SK-N-MC (cell line): ENCODE measurements at places on chromosomes 3 and 15.

- no peak for DNase-seq
Measured at GRCh38 chr15:95636107-95636506, 694.4 kb upstream of the NR2F2 start.

GRCh38 chr3:13105181-13105895, 32.1 kb upstream of the IQSEC1 start:
- no peak for DNase-seq

DNA sequence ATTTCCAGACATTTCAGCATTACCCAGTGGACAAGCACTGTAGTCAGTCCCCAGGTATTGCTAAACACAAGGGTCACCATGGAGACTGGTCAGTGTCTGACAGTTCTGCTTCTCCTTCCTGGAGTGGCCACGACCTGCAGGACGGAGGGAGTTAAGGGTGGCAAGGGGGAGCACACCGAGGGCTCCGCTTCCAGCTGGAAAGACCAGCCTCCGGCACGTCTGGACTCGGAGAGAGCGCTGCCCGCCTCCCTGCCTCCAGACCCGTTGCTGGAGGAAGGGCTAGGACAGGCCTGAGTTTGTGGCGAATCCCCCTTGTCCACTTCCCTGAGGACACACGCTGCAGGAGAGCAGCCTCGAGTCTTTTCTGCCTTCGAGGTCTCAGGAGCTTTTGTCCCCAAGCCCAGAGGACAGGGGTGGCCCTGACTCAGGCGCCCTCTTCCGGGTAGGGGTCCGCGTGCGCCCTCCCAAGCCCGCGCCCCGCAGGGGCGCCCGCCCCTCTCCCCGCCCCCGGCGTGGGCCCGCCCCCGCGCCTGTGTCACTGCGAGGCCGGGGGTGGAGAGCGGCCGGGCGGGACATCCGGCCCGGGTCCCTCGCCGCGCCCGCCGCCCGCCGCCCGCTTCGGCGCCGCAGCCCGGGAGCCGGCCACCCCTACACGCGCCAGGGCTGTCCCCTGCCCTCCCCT, at the start of gene CHST14:
Gene CHST14 (plus strand): TSS at position 562 of the 682 bp plus-strand sequence. CDS start 230 bp downstream, outside the sequence.
- DNase-seq: no peak

GRCh38 chr3:171564748-171565480, 104.7 kb upstream of the TNIK start:
- DNase-seq: no peak

GRCh38 chr3:100463002-100463401, 29.4 kb upstream of the TMEM45A start:
- DNase-seq: peak; percentile 34

GRCh38 chr3:71704915-71705314, 20.3 kb downstream of the EIF4E3 start:
- DNase-seq: no peak

DNA sequence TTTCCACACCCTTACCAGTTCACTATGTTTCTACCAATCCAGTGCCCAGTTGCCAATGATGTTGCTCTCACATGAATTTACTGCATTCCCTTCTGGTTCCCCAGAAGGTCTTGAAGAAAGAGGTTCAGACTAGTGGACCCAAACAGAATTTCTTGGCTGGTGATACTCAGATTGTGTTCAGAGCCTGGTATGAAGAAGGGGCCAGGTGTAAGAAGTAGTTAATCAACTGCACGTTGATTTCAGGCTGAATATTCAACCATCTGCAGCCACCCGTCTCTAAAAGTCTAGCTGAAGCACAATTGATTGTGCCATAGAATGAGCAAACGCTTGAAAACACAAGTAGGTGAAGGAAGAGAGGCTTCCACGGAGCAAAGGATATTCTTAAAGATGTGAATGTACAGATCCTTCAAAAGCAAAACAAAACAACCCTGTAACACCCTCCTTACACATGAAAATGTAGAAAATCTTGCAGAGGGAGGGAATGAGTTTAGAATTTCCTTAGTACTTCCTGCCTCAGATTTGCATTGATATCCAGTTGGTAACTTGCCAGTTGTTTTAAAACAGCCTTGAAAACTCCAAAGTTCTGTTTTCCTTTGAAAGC, 4.7 kb downstream of the RBMS3 start:
- DNase-seq: peak; percentile 57

GRCh38 chr3:15241341-15241740, 35.3 kb downstream of the CAPN7 start:
- DNase-seq: no peak

DNA sequence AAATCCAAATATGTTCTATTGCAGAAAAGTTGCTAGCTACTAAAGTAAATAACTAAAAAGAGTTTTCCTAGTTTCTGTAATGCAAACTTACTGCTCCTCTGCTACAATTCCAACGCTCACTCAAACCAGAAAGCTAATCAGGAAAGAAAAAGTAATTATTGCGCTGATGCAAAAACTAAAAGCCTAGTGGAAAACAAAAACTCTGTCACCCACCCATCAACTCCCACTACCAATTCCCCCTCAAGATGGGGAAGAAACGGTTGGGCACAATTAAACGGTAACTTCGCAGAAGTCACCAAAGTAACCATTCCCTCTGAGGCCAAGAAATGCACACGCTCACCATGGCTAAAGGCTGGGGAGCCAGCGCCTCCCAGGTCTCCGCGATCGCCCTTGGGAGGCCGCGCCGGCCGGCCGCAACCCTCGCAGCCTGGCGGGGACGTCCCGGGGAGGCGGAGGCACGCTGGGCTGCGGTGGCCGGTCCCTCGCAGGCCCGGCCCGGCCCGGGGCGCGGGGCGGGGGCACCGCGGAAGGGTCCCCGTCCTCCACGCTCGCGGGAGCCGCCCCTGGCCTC, 684 bp downstream of the SLTM start:
- no peak for DNase-seq

GRCh38 chr3:179398574-179399231, 51.2 kb downstream of the MFN1 start:
- DNase-seq: no peak

- no peak for DNase-seq
Measured at GRCh38 chr15:41258750-41259471, 27.8 kb downstream of the CHP1 start.

DNA sequence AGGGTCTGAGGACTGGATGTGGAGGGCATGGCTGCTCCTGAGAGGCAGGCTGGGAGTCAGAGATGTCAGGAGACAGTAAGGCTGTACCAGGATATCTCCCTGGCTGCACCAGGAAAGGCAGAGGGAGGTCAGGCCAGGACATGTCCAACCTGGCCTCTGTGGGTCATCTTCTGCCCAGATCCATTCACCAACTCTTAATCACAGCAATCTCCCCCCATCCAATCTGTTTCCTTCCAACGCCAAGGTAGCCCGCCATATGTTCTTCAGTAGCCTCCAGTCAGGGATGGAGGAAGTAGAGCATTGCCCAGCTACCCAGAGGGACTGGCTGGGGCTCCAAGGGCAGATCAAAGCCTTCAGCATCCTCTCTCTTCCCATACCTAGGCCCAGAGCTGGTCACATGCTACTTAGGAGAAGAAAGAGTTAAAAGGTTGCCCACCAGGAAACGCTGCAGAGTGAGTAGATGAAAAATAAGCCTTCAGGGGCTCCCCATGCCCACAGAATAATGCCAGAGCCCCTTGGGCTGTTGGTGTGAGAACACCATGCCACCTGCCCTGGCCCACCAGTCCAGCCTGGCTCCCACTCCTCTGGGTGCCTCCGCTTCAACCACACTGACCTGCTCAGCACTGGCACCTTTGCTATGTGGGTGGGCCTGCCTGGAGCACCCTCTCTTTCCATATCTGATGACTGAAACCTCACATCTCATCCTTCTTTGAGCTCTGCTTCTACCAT, 176.8 kb downstream of the MEGF11 start:
- no peak for DNase-seq

DNA sequence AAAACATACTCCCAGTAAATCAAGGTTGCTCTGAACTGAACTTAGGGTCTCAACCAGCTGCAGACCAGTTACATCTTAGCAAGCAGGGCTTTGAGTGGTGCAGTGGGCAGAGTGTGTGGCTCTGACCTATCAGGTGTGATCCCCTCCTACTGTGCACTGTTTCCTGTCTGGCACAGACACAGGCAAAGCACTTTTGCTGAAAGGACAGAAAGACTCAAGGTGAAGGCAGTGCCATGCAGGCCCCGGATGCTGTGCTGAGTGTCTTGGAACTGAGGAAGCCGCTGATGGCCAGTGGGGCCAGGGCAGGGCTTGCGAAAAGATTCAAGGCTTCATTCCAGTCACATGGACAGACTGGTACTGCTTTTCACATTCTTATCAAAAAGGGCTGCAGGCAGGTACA, 85.2 kb downstream of the CACNA1D start:
- DNase-seq: no peak

DNA sequence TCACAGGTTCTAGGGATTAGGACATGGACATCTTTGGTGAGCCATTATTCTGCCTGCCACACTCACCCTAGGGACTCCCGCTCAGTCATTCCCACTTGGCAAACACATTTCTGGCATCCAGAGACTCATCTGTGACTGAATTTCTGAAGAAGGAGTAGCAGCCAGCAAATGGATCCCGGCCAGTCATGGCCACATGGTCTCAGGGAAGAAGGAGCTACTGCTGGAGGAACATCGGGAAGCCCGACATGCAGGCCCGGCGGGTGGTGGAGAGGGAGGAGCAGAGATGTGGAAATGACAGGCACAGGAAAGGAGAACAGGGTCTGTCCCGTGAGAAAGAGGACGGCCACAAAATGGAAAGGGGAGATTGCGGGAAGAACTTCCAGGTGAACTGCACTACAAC, 65.4 kb downstream of the SEMA5B start:
- no peak for DNase-seq

DNA sequence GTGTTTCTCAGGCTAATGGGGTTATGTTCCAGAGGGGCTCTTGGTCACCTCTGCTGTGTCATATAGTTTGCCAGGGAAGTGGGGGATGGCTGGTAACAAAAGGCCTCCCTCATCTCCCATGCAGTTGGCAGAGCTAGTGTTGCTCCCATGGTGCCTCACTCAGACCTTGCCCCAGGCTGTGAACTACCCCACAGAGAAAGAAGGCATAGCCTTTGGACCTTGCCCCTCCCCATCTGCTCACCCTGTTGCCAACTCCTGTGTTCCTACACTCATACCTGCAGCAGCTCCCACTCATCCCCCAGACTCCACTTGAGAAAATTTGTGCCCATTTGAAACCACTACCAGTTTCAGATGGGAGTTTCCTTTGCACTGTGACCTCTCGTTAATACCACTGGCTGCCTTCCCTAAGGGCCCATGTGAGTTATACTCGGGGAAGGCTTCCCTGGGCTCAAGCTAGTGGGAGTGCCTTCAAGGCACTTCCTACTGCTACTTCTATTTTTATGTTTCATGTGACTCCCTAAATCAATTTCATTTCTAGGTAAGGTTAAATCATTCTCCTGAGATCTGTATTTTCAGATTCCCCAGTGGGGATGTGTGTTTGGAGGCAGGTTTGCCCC, 25.3 kb upstream of the COPB2 start:
- no peak for DNase-seq

- no peak for DNase-seq
Measured at GRCh38 chr3:194103505-194103904, 32.4 kb upstream of the HES1 start.

GRCh38 chr3:4957978-4958377, 21.3 kb upstream of the BHLHE40 start:
- DNase-seq: no peak

GRCh38 chr3:133805702-133806475, at the start of gene SRPRB:
Gene SRPRB, plus strand, starts transcription at chr3:133805815. Its CDS starts 34 bp downstream, at chr3:133805849.
- peak; percentile 81 for DNase-seq

DNA sequence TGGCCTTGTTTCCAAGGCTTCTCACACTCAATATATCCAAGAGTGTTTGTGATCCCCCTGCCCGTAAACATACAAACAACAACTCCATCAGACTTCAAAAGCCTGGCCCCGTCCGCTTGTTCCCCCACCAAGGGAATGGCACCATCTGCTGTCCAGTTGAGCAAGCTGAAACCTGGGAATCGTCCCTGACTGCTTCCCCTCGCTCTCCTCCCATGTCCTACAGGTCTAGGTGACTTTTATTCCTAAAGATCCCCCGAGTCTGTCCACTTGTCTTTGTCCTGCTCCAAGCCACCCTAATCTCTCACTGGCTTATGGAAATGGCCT, 27.9 kb upstream of the FAM174B start:
- no peak for DNase-seq

DNA sequence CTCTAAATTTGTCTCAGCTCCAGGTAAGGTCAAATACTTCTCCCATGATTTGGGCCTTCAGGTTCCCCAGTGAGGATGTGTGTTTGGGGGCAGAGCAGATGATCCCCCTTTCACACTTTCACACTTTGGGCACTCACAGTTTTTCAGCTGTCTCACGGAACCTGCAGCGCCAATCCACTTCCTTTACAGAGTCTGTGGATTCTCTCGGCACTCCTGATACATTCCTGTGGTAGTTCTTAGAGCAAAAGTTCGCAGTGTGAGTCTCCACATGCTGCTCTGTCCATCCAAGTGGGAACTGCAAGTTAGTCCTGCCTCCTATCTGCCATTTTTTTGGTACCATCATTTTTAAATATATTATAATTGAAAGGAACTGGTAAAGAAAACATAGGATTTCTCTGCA, 20.2 kb upstream of the CPOX start:
- no peak for DNase-seq

- peak; percentile 53 for DNase-seq
Measured at GRCh38 chr3:32143849-32144757, 37.7 kb downstream of the GPD1L start.

GRCh38 chr15:76139368-76140073, 79.7 kb downstream of the TMEM266 start:
- peak; percentile 44 for DNase-seq

DNA sequence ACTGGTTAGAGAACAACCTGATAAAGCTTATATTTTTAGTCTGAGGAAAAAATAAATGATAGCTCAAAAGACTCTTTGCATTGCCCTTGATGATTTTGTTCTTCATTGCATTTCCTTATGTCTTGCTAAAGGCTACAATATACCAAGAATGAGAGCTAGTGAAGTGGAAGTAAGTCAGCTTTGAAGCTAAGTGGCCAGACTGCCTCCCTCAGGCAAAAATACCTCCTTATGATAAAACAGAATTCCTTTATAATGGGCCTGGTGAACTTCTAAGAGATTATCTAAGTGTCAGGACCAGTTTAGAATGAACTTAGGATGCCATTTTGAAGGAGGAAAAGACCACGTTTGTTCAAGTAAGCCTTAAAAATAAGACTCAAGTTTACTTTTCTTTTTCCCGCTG, 678.4 kb downstream of the ROBO2 start:
- DNase-seq: no peak

GRCh38 chr3:120420928-120421551, 29.8 kb downstream of the FSTL1 start:
- no peak for DNase-seq

DNA sequence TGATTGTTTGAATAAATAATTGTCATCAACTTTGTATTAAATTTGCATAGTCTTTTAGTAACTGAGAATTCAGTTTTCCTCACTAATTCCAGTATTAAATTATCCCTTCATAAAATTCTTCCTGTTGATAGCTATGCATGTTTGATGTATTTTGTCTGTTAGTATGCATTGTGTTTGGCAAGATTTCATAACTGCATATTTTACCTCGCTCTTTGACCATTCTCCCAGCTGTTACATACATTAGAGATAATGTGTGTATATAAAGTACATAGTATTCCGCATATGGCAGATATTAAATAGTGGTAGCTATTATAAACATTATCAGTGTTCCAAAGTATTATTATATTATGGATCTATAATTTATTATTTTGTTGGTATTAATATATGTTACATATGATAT, 10.6 kb upstream of the NFKBIZ start:
- DNase-seq: no peak
